Stimulated activated CD8-positive, alpha-beta memory T cell treated with anti-CD3 and anti-CD28 coated beads, Interleukin-4, amount 100 ng/mL, for 1 hour (primary cell): ENCODE measurements at places on chromosomes 6 and 20.

GRCh38 chr20:33945391-33946081 is 48.2 kb upstream of the RALY start:
- no peak for DNase-seq

- no peak for DNase-seq
These were observed 161.6 kb downstream of the AIG1 start for GRCh38 chr6:143222310-143222709.

- peak; percentile 38 for DNase-seq
These were observed 3.5 kb upstream of the SNAI1 start for GRCh38 chr20:49979030-49979832.

- DNase-seq, result no peak
These were observed 248.8 kb downstream of the TFAP2A start for GRCh38 chr6:10166031-10166430.
